ENCODE measurements at places on chromosomes 2 and 18. TPM values are rescaled to one million over a fixed set of nuclear protein-coding genes. Genes with fewer than 3 reads are reported as not detected.

Gene ALPG
- not detected for total RNA-seq

Gene KCNE4
- total RNA-seq, result 1.5 TPM

GRCh38 chr2:98487806-98488189 is 43.1 kb downstream of the INPP4A start:
- no peak for DNase-seq

DNA sequence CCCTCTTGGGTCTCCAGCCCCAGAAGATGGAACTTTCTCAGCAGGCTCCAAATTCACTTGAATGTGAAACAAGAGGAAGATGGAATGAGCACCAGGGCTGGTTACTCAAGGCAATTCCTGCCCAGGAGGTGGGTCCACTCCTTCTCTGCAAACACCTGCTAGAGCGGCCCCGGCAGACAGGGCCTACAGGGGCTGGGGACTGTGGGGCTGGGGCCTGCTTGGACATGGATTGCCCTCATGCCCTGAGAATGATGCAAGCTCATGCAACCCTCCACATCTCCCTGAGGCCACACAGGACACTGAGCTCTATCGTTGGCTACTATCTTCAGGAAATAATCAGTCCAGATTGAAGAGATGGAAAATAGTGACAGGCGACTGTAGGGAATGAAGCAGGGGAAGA is 39.1 kb downstream of the TFCP2L1 start:
- no peak for DNase-seq

GRCh38 chr18:13139885-13140450 is 78.6 kb upstream of the LDLRAD4 start:
- DNase-seq, result no peak

- no peak for DNase-seq
These were observed 13.8 kb upstream of the DNAJC27 start for GRCh38 chr2:24985511-24985910.

DNA sequence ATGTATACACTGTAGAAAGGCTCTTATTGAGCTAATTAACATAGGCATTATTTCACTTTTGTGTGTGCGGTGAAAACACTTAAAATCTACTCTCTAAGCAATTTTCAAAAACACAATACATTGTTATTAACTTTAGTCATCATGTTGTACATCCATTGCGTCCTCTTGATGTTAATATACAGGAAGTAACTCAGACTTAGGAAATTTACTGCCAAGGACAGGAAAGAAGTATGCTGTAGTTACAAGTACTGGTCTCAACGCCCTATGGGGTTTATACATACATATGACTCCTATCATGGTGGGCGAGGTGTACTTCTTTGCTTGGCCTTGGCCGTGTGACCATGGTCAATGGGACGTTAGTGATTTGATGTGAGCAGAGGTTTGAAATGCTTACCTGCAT is 15.5 kb downstream of the SCTR start:
- no peak for DNase-seq
